ENCODE measurements at places on chromosomes 3 and 15.

GRCh38 chr3:31352331-31352730, 180.4 kb upstream of the STT3B start:
- DNase-seq: no peak

DNA sequence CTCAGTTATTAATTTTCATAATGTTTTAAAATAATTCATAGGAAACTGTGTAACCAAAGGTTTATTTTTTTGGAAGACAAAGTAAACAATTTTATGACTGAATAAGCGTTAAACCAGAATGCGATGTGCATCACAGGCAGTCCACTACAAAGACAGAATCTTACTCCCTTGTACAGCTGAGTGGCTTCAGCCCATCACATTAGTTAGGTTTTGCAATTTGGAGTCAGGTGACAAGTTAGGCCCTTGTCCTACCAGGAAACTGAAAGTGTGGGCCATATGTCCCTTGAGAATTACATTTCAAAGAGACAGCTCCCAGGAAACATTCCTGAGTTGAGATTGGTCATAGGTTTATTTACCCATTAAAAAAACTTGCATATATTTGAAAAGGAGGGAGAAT, 156.3 kb downstream of the MEX3B start:
- no peak for DNase-seq

- DNase-seq: no peak
Observed at GRCh38 chr15:67531379-67531914, 10.5 kb downstream of the C15orf61 start.

DNA sequence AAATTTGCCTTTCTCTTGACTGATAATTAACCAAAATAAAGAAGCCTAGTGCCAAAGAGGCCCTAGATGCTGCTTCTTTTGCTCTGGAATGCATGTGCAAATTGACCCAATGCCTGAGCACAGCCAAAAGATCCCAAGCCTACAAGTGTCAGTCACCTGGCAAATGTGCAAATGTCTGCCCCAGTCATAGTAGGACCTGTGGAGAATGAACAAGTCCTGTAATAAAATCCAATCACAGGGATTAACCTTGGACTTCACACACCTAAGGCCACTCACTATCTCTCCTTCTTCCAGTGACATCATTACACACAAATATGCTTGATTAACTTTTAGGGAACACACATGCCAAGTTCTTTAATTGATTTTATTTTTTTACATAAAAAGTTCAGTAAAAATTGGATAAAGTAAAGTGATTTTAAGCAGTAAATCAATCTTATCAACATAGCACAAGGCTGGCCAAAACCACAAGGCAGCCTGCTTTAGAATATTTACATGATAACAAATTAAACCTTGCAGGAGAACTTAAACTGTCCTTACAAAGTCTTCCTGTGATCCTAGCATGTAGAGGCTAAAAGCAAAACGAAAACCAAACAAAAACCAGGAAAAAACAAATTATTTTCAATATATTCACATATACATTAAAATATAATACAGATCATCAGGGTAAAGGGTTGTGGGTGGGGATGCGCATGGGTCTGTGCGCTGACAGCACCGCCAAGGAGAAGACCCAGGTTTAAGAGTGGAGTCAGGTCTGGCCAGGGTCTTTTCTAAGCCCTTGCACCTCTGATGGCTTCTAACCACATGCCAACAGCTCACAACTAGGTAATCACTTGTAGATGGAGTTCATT, 36.8 kb downstream of the NBEAL2 start:
- no peak for DNase-seq

DNA sequence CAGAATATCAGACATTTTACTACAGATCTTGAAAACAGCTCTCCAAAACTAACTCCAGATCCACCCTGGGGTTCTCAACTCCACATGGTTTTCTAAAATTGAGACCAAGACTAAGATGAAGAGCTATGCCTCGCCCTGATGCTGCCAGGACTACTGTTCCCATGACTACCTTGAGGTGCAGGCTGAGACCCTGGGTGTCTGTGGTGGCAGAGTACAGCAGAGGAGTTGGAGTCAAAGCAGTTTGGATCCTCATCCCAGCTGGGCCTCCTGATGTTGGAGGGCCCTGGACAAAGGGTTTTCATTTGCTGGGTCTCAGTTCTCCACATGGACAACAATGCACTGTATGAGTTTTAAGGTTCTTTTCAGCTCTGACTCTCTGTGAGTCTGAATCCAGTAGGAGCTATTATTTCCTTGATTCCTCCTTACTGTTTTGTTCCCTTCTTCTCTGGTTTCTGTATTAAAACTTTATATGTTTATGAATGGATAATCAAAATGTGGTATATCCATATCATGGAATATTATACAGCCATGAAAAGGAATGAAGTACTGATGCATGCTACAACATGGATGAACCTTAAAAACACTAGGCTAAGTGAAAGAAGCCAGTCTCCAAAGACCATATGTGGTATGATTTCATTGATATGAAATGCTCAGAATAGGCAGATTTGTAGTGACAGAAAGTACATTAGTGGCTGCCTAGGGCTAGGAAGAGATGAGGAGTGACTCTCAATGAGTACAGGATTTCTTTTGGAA, 93.0 kb downstream of the CPN2 start:
- DNase-seq: no peak

DNA sequence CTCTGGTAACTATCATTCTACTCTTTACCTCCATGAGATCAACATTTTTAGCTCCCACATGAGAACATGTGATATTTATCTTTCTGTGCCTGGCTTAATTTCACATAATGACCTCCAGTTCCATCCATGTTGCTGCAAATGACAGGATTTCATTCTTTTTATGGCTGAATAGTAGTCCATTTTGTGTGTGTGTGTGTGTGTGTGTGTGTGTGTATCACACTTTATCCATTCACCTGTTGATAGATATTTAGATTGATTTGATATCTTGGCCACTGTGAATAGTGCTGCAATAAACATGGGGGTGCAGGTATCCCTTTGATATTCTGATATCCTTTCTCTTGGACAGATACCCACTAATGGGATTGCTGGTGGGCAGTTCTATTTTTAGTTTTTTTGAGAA, 18.3 kb downstream of the DLG1 start:
- no peak for DNase-seq

- DNase-seq: no peak
Observed at GRCh38 chr3:5087209-5087608, 34.9 kb upstream of the ARL8B start.

DNA sequence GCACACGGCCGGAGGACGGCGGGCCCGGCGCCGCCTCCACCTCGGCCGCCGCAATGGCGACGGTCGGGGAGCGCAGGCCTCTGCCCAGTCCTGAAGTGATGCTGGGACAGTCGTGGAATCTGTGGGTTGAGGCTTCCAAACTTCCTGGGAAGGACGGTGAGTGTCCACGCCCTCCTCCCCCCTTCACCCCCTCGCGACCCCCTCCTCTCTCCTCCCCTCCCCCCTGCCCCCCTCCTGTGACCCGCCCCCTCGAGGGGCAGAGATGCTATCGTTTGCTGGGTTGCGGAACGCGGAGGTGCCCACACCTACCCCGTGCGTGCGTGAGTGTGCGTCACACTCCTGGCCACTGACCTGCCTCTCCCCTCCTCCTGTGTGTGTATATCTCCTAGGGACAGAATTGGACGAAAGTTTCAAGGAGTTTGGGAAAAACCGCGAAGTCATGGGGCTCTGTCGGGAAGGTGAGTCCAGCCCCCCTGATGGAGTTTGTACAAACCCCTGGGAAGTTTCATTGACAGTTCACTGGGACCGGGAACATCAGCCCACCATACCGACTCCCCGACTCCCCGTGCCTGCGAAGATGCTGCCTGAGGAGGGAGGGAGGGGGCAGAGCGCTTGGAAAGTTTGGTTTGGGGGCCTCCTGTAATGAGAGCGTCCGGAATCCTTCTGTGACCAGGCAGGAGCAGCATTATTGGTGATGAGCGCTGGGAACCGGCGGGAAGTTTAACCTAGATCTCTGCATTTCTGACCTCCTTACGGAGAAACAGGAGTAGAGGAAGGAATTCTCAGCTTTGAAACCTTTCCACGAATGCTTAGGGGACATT, 795 bp upstream of the SCAANT1 start:
- no peak for DNase-seq

DNA sequence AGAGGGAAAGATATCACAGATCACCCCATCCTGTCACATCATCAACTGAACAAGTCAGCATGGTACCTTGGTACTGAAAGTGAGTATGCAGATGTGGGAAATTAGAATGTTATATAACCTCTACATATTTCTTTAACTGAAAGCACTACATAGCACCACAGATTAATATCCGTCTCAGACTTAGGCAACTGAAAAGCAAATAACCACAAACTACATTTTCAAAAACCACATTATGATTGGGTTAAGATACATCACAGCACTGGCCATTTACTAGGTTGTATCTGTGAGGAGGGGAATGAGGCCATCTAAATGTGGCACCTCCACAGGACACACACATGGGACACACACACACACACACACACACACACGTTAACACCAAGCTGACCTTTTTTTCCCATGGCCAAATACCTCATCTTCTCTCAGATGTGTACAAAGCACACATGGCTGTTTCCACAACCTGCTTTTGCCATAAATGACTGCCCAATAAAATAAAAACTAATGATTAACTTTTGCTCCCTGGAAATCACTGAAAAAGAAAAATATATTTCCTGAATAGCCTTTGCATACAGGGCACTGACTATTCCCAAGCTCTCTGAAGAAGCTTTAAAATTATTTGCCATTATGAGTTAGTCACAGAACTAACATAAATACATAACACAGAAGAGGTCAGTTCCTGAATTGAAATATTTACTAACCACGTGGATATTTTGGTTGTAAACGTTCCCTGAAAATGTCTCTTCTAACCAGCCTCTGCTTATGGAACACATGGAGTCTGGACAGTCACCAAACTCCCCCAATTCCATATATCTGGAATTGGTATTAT, 60.1 kb downstream of the SUMF1 start:
- DNase-seq: no peak

DNA sequence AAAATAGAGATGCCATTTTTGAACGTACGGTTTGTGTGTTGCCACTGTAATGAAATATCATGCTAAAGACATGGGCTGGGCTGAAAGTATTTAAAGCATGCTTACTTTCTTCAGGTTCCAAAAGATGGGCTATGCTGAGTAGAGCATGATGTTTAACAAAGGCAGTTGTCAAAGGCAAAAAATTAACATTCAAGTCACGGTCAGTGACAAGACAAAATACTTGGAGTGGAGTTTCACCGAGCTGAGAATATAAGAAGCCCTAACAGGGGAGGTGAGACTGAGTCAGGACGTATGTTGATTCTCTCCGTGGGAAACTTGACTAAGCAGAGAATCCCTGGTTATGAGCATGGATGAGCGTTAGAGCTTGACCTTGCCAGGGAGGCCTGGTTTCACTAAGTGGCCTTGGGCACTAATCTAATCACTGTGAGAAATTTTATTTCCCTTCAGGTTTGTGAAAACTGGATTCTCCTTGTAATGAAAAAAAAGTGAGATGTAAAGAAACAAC, 218.2 kb upstream of the ADAMTS9 start:
- DNase-seq: no peak

DNA sequence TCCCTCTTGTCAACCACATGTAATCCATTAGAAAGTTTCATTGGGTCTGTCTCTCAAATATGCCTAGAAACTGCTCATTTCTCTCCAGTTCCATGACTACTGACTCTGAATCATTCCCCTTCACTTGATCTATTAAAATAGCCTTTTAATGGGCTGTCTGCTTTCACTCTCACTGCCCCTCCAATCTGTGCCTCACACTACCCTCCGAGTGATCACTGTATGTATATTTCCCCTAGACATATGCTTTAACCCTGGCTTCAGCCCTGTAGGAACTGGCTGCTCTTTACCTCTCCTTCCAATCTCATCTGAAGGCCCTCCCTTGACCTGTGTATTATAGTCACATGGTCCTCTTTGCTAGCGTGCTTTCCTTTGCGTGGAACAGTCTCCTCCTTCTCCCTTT, 282.8 kb upstream of the ADAMTS9 start:
- DNase-seq: no peak

DNA sequence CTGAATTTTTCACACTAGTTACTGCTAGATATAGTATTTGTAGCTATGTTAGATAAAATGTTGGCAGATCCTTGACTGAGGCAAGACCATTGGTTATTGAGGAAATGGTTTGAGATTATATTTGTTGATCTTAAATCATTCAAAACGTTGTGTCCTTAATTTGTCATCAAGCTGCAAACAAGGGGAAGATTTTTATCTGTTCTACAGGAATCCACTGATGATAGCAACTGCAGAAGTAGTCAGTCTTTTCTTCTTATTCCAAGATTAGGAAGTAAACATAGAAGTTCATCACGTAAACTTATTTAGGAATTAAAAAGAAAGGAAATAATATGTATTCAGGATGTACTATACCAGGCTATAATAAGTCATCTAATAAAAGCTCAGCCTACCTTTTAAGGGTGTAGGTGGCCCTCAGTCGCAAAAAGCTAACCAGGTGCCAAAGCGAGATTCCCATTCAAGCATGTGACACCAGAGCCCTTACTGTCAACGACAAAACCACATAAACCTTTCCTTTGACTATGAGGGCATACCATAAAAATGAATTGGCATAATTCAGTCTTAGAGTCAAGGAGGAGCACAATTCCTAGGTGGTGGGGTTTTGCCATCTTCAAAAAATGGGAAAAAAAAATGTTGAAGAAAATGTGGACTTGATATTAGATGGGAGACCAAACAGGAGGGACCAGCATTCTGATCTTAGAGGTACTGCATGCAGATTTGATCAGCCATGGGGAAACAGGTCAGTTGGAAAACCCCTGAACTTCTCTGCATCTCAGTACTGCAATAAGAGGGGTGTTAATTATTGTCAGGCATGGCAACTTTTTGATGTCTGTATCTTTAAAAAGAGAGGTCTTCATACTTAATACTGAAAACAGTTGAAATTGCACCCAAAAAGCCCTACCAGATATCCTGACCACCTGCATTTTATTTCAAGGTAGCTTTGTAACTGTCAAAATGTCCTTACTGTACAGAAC, 212.5 kb upstream of the UBE2E1 start:
- DNase-seq: no peak

DNA sequence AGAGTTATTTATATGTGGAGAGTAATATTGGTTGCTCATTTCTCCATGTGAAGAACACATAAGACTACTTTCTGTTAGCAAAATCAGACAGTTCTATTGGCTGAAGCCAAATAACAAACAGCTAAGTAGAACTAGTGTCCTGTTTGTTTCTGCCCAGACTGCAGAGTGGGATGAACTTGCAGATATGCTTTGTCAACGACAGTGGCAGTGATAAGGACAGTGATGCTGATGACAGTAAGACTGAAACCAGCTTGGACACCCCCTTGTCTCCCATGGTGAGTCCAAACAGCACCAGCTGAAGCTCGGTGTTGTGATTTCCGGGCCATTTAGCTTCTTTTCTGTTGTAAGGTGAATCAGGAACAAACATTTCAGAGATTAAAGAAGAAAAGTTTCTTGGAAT, 102.6 kb upstream of the IL12A start:
- no peak for DNase-seq

GRCh38 chr15:98018761-98019351, 58.4 kb downstream of the ARRDC4 start:
- no peak for DNase-seq

DNA sequence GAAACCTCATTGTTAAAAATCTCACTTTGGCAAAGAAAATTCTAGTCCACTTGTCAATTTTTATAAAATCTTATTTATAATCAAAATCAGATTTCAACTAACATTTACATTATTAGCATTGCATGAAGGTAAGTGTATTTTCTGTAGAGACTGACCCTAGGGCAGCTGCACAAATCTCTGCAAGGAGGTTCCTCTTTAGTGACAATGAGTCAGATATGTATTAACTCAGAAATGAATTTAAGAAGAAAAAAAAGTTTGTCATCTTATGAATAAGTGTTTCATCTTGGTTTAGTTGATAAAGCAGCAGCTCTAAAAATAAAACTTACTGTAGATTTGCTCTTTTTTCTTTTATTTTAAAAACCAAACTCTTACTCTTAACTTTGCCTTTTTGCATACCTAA, 9.0 kb upstream of the GNB4 start:
- DNase-seq: no peak

All from cortex of kidney (tissue), 1 donor.